ENCODE measurements at places on chromosomes 2 and 18.

DNA sequence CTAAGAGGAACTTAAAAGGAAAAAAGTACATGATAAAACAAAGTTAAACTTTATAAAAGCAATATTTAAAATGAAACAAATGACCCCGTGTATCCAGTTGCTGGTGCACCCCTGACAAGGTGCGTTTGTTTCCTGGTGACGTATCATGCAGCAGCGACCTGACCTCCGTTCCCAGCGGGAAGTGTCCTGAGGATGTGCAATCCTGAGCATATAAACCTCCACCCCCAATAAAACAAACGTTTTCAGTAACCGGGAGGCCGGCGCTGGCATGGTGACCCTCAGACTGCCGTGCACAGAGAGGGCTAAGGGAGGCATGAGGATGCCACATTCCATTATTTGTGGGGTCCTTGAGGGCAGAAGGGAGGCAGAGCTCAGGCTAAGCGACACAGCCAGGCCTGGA, 14.8 kb downstream of the SLC66A2 start:
- no peak for DNase-seq

GRCh38 chr18:61892683-61893308, at the start of gene RNF152:
Gene RNF152 (minus strand): TSS chr18:61893007. CDS start chr18:61816463, 76,544 bp downstream.
- peak; percentile 59 for DNase-seq

- DNase-seq: no peak
Measured at GRCh38 chr2:229001196-229001595, 269.9 kb downstream of the PID1 start.

GRCh38 chr2:74267068-74267467, 68.7 kb downstream of the MTHFD2 start:
- DNase-seq: peak; percentile 58

- DNase-seq: no peak
Measured at GRCh38 chr18:25057491-25058050, 294.4 kb downstream of the ZNF521 start.

GRCh38 chr2:12716032-12716281, 779 bp upstream of the TRIB2 start:
- peak; percentile 72 for DNase-seq

Measured in NCI-H510A treated with DMSO at 0.1 percent for 48 hours (cell line).